RPMI7951 (cell line): ENCODE measurements at places on chromosomes 5 and 9.

DNA sequence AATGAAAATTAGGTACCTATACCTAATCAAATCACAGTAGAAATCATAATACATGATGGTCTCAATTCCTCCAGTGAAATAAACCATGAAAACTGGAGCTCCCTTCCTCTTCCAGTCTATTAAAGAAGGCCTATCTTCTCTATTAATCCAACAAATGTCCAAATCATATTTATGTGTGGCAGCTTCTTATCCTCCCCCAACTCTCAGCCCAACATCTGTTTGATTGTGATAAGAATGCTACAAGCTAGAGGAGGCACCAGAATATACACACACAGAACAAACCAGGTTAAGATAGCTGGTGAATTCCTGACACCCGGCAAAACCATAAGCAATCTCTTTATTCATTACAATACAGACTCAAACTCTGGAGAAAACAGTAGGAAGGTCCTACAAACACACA is 110.8 kb downstream of the FBXL17 start:
- DNase-seq = no peak

GRCh38 chr5:33305572-33305971 is 135.2 kb upstream of the TARS1 start:
- DNase-seq = no peak

DNA sequence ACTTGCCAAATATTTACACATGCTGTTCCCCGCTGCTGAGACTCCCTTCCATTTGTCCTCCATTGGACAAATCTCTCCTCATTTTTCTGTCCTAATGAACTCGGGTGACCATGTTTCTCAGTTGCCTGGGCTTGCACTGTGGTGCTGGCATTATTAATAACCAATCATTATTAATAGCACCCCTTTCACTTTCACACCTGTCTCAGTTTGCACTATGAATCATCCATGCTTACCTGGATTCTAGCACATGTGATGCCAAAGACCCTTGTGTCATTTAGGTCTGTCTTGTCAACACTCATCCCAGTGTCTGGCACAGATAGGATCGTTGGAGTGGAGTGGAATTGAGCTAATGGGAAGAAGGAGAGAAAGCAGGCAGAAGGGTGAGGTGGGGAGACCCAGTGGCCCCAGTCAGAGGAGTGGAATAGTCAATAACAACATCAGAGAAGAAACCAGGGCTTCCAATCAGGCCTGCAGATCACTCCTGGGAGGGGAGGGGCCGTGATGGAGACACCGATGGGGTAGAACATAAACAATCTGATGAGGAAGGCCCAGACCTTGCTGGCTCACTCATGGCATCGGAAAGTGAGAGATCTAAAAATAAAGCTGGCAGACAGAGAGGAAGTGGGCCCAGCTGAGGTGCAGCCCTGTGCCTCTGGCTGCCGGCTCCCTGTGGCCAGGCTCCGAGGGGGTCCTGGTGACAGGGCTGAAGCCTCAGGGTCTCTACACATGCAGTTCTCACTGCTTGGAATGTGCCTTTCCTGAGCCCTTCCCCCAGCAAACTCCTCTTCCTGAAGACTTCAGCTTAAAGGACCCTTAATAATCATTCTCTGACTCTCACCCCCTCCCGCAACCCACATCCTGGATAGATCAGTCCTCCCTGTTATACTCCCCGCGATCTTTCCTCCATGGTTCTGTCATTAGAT is 33.5 kb upstream of the CRB2 start:
- DNase-seq = no peak

GRCh38 chr5:140633501-140633900 is 526 bp upstream of the CD14 start:
- DNase-seq = no peak

GRCh38 chr9:91900797-91901177 is 49.2 kb downstream of the ROR2 start:
- no peak for DNase-seq

DNA sequence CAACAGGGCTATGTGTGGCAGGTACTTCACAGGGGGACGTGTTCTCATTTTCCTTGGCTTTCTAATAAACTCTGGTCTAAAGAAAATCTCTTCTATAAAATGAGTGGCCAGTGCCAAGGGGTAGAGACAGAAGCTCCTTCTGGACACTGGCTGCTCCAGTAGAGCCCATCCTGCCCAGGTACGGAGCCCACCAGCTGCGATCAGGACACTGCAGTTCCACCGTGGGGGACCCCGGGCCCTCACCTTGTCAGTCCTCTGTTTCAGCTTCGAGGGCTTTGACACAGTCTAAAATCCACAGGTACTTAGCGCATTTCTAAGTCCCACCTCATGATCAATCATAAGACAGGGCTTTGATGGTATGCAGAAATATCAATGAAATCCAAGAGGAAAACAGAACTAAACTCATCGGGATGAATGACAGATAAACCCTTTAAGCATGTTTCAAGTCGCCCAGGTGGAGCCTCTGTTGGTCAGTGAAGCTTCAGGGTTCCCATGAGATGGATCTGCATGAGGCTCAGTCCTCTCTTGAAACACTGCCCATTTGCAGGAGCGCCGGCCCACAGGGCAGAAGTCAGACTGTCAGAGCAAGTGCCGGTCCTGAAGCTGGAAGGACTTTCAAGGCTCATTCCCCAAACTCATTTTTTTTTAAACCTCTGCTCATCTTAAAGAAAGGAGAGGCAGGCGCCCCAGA is 20.3 kb upstream of the TERT start:
- DNase-seq = no peak

GRCh38 chr5:31786090-31786631 is 147.2 kb downstream of the PDZD2 start:
- no peak for DNase-seq

DNA sequence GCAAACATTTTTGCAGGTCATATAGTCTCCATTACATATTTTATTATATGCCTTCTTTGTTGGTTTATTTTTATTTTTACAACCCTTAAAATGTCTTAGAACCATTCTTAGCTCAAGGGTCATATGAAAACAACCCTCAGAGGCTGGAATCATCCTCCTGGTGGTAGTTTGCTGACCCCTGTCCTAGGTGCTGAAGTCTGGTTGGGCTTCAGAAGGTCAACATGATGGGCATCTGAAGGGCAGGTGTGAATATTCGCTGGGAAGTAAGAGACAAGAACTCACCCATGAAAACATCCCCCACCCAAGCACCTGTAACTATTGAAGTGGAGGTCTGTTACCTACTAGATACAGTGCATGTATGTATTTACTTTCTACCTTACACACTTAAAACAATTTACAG is 75.4 kb downstream of the OSMR start:
- peak; percentile 4 for DNase-seq

GRCh38 chr5:40453689-40454088 is 226.0 kb upstream of the PTGER4 start:
- no peak for DNase-seq

DNA sequence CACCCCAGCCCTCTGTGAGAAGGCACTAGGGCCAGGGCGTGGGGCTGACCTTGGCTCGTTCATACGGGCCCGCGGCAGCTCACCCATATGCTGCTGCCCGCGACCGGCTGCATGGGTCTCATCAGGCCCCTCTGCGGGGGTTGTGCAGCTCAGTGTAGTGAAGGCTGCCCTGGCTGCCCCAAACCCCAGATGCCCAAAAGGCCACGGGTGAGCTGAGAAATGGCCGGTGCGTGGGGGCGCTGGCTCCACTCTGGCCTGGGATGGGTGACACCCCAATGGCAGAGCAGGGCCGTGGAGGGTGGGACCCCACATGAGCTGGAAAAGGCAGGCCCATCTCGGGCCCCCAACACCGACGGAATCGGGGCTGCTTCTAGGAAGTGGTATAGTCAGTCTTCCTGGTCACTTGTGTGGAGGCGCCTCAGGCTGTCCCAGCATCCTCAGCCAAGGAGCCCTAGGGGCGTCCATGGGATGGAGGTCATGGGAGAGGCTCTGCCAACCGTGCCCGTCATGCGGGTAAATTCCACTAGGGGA is 19.4 kb upstream of the LRRC14B start:
- DNase-seq = no peak

DNA sequence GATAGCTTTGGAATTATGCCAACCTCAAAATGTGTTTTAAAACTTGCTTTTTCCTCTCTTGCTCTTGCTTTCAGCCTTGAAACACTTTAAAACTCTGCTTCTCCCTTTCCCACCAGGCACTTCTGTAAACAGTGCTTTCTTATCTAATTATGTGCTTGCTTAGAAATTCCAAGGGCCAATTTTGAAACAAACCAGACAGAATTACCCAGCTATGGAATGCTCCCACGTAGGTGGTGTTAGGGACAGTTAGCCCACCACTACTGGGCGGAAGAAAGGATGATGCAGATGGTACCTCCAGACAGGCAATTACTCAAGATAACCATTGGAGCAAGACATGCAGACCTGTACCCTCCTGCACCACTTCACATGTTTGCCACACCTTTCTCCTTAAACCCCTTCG is 523.0 kb upstream of the PTPRD start:
- DNase-seq = no peak

- DNase-seq = peak; percentile 68
Observed at GRCh38 chr5:141094481-141095262, at the start of gene PCDHB2. Gene PCDHB2, plus strand, starts transcription at chr5:141094615. Its CDS starts 176 bp downstream, at chr5:141094791.
